Stimulated activated CD4-positive, alpha-beta T cell treated with anti-CD3 and anti-CD28 coated beads, Interleukin-1b, Interleukin-23, amount 100 ng/mL, for 24 hours (primary cell): ENCODE measurements at places on chromosomes 6 and 20.

DNA sequence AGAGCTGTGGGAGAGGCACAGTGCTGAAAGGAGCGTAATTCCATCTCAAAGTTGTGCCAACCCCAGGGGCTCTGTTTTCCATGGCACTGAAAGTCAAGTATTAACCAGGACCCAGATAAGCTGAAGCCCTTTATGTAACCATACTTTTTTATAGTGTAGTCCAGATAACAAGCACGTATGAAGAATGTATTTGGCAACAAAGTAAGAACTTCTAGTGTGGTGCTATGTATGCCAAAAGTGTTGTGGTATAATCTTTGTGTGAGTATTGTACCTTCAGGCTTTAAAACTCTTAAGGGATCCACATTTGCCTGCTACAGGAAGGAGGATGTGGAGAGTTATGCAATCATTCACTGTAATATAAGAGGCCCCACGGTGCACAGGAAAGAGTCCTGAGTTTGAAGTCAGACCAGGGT is 129.4 kb downstream of the IBTK start:
- DNase-seq, result no peak

DNA sequence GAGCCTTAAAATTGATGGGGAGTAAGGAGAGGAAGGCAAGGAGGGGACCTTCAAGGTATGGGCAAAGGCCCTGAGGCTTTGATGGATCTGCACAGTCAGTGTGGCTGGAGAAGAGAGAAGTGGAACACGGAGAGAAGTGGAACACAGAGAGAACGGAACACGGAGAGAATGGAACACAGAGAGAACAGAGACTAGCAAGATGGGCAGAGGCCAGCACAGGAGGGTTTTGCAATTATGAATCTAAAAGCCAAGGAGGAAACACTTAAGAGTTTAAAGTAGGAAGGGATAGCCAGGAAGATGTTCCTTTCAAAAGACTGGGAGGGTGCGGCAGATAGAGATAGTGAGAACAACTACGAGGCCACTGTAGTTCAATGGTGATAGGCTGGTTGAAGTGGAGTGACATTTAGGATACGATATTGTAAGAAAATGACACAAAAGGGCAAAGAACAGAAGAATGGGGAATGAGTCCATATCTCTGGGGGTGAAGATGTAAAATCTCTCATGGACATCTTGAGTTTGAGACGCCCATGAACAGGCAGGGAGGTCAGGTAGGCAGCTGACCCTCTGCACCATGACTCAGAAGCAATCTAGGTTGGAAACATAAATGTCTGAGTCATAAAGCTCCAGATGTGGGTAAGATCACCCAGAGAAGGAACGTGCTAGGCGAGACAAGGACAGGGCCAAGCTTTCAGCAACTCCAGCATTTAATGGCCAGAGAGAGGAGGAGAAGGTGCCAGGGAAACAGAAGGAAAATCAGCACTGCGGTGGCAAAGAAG is 25.4 kb downstream of the ZMYND8 start:
- no peak for DNase-seq

DNA sequence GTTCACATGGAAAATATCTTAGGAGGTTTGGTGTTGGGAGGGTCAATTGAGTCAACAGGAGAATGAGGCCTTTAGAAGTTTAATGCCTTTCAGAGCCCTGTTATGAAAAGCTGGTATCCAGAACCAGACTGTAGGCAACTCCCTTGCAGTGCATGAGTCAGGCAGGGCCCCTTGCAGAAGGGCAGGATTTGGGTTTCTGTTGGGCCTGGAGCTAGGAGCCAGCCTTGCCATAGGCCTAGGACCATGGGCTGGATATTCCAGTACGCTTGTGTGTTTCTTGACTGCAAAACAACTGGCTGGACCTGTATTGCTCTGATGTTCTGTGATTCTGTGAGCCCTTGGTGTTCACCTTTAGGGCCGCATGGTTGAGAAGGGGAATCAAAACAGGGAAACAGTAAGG is 350.9 kb upstream of the PRND start:
- DNase-seq, result no peak

- DNase-seq, result no peak
Observed at GRCh38 chr6:158011478-158011920, 29.8 kb downstream of the SYNJ2 start.

GRCh38 chr6:38172739-38173410 is 353.3 kb downstream of the ZFAND3 start:
- no peak for DNase-seq

DNA sequence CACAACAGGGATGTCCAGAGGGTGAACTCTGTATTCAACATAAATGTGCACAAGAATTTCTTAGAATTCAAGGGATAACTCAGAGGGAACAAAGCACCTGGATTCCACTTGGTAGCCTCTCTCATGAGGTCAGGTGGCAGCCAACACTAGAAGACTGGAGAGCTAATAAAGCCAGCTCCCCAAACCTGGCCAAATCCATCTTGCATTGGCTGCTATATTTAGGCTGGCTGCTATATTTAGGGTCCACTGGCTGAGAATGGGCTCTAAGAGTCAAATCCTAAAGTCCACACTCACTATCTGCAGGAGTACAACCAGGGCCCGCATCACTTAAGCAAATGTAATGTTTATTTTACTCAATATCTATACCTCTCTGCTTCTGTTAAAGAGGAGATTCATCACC is 20.0 kb downstream of the TBC1D7 start:
- no peak for DNase-seq

- no peak for DNase-seq
Observed at GRCh38 chr6:158232316-158233213, 64.4 kb downstream of the GTF2H5 start.

DNA sequence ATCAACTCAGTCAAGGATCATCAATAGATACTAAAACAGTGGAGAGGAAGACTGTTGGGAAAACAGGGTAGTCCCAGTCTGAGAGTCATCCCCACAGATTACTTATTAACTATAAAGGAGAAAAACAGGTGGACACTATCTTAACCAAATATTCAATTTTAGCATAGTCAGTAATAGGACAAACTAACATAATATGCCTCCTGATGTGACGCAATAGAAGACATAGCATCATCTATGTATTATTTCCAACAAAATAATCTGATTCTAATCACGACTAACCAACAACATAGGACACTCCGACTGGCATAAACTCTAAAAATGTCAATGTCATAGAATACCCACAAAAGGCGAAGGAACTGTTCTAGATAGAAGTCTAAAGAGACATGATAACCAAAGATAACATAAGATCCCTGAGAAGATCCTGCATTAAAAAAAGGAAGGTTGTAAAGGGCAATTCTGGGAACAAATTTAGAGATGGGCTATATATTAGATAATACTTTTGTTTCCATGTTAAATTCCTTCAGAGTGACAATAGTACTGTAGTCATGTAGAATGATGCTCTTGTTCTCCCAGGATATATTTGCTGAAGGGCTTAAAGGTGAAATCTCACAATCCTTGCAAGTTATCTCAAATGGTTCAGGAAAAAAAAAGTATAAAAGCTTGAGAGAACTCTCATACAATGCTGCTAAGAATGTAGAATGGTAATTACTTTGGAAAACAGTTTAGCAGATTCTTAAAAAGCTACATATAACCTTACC is 28.9 kb downstream of the ILRUN start:
- DNase-seq, result no peak

GRCh38 chr6:38517005-38517404 is 122.7 kb downstream of the BTBD9 start:
- DNase-seq, result no peak

GRCh38 chr6:129875610-129876520 is 14.8 kb upstream of the TMEM244 start:
- no peak for DNase-seq

GRCh38 chr6:53162606-53163005 is 14.0 kb upstream of the GCM1 start:
- DNase-seq, result no peak

DNA sequence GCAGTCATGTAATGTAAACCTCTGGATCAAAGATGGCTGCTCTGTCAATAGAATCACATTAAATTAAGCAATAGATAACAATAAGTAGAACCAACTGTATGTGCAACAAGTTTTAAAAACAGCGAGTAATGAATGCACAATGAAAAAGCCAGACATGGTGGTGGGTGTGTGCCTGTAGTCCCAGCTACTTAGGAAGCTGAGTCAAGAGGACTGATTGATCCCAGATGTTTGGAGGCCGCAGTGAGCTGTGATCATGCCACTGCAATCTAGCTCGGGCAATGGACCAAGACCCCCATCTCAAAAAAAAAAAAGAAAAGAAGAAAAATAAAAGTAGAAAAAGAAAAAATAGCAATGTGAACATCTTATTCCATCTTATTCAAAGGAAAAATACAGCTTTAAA is 558.7 kb upstream of the MMS22L start:
- DNase-seq, result no peak

- DNase-seq, result no peak
Observed at GRCh38 chr20:39751557-39752137, 789.5 kb downstream of the DHX35 start.
